ENCODE measurements at places on chromosomes 3 and 15.

DNA sequence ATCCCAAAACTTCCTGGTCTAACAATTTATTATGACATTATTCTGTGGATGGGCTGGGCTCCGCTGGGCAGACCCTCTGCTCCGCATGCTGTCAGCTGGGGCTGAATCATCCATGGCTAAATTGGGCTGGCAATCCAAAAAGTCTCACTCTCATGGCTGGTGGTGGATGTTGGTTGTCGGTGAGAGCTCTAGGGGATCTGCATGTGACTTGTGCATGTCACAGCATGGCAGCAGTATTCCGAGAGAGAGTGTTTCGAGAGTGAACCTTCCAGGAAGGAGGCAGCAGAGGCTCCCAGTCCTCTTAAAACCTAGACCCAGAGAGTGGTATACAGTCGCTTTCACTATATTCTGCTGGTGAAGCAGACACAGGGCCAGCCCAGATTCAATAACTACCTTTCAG, 9.9 kb downstream of the RARB start:
- no peak for DNase-seq

DNA sequence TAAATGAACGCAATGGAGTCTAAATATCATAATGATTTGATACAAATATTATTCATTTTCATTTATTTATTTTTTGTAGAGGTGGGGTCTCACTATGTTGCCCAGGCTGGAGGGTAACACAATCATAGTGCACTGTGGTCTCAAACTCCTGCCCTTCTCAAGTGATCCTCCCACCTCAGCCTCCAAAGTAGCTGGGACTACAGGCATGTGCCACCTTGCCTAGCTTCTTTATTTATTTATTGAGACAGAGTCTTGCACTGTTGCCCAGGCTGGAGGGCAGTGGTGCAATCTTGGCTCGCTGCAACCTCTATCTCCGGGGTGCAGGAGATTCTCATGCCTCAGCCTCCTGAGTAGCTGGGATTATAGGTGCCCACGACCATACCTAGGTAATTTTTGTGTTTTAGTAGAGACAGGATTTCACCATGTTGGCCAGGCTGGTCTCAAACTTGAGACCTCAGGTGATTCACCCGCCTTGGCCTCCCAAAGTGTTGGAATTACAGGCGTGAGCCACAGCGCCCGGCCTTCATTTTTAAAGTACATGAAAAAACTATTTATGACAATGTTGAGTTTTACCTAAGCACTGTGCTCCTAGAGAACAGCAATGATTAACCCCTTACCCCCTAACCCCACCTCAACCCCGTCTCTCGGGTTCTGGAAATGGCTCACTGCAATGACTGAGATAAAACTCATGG, 4.0 kb upstream of the AEN start:
- no peak for DNase-seq

- DNase-seq = no peak
Measured at GRCh38 chr3:73101881-73102280, 40.4 kb downstream of the EBLN2 start.

- no peak for DNase-seq
Measured at GRCh38 chr3:155031186-155031585, 48.9 kb upstream of the MME start.

DNA sequence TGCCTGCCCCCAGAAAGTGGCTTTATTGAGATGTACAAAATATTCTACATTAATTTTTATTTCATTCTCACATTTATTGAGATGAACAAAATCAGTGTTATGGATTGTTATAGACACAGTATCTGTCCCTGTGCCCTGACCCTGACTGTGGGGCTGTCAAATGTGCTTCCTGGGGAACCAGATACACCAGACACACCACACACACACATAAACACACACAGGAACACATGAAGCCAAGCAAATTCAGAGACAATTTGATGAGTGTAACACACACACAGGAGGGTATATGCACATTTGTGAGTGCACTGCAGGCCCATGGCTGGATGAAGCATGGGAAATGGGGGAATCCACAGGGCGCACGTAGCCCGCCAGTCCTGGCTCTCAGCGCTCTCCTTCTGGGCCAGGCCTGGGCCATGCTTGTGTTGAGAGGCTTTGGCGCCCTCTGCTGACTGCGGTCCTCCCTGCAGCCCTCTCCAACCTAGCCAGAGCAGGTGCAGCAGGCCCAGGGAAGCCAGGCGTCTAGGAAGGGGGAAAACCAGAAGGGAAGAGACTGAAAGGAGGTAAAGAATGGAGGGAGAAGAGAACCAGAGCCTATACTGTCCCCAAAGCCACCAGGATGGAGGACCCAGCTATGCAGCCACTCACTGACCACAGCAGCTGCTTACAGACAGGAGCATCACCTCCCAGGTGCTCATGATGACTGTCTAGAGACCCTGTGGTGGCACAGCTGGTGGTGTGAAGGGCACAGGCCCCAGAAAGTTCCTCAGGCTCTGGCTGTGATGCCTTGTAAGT, 18.0 kb upstream of the LOXL1 start:
- DNase-seq = no peak

DNA sequence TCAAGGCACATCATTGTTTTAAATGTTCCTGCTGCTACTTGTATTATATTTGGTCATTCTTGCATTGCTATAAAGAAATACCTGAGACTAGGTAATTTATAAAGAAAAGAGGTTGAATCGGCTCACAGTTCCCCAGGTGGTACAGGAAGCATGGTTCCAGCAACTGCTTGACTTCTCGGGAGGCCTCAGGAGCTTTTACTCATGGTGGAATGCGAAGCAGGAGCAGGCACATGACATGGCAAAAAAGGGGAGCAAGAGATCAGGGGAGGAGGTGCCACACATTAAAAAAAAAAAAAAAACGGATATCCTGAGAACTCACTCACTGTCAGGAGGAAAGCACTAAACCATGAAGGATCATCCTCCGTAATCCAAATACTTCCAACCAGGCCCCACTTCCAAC, 286.9 kb upstream of the PLSCR5 start:
- DNase-seq = peak; percentile 5

DNA sequence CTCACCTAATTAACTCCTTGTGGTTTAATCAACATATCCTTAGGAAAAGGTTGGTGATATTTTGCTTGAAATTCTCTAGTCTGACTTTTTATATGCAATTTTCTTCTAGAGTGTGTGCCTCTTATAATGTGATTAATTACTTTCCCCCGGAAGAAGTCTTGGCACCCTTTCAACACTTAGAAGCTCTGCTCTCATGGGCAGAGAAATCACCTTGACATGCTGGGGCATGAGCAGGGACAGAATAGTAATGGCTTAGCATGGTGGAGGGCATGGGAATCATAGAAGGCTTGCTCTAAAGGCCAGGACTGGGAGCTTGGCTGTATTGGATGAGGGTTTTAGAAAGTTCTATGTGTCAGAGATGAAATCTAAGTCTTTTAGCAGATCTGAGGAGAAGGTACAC, 293.5 kb downstream of the AGBL1 start:
- no peak for DNase-seq

- DNase-seq = no peak
Measured at GRCh38 chr3:103906808-103907207, 1459.9 kb upstream of the ALCAM start.

DNA sequence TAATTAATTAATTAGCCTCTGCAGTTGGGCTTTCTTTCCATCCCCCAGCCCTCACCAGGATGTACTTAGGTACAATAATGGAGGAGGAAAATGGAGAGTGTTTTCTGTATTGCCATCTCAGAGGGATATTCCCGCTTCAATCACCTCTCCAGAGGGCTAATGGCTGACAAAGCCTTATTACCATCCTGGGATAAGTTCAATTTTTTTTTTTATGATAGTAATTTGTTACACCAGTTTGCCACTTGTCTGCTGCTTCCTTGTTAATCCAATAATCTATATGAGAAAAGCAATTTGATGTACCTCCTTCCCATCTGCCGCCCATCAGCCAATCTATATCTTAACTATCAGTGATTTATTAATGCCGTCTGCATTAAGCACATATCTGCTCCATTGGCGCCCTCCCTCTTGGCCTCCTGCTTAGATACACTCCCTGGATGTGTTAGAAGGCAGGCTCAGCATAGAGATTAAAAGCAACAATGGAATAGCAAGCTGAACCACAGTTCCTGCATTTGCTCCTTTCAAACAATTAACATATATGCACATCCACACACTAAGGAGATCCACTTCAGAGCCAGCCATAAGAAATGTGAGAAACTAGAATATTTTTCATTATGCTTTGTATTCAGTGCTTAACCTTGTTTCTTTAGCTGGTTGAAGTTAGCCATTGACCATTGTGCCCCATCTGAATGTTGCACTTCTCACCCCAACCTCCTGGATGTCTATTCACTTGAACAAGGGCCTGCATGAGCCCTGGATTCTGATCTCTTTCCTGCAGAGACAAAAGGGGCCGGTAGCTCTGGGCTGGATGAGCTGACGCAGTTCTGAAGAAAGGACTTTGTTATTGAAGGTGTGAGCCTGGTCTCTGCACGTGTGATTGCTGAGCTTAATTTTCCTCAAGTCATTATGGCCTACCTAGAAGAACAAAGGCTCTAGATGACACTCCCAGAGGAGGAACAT, 237.3 kb upstream of the GAP43 start:
- DNase-seq = no peak

GRCh38 chr15:75921732-75922703, 18.3 kb downstream of the FBXO22 start:
- no peak for DNase-seq

GRCh38 chr3:73052857-73053256, 8.6 kb upstream of the EBLN2 start:
- DNase-seq = no peak

GRCh38 chr3:127769284-127770081, 52.8 kb downstream of the MGLL start:
- no peak for DNase-seq

- no peak for DNase-seq
Measured at GRCh38 chr3:129504471-129505100, 23.9 kb upstream of the RHO start.

DNA sequence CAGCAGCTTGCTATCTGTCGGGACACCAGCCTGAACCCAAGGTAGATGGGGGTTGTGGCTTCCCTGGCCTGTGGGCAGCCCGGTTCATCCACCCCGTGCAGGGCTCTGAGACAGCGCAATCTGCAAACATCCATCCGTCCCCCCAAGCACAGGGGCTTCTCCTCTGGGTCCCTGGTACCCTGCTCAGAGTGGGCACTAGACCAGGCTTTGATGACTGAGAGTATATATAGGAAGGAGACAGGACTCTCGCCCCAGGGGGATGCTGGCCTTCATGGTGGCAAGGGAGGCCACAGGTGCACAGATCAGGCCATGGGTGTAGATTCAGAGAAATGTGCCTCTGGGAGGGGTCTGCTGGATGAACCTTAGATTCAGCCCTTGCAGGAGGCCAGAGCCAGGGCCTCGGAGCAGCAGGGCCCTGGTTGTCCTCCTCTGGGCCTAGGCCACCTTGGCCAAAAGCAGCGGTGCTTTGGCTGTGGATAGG, 40.3 kb downstream of the CFAP100 start:
- DNase-seq = no peak

DNA sequence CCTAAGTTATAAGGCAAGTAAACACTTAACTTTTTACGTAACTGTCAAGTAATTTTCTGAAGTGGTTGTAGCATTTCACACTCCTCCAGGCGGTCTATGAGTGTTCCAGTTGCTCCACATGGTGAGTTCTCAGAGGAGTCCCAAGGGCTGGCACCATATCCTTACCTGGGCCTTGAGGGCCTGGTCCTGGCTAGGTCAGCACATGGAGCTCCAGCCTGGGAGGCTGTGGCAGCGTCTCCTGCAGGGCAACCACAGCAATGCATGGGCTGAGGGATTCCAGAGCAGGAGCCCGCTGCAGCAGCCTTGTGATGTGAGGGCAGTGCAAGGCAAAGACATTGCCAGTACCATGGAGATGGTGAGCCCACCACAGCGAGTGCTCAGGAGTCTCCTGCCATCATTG, 32.2 kb upstream of the LYZL4 start:
- DNase-seq = no peak

- DNase-seq = no peak
Measured at GRCh38 chr3:182979674-182980191, 605 bp downstream of the DCUN1D1 start.

- DNase-seq = no peak
Measured at GRCh38 chr15:67836477-67836876, 3.4 kb downstream of the RNU6-1 start.

- DNase-seq = peak; percentile 35
Measured at GRCh38 chr15:66151809-66152208, 101.7 kb downstream of the MEGF11 start.

GRCh38 chr15:48577469-48577868, 68.0 kb downstream of the FBN1 start:
- DNase-seq = no peak

DNA sequence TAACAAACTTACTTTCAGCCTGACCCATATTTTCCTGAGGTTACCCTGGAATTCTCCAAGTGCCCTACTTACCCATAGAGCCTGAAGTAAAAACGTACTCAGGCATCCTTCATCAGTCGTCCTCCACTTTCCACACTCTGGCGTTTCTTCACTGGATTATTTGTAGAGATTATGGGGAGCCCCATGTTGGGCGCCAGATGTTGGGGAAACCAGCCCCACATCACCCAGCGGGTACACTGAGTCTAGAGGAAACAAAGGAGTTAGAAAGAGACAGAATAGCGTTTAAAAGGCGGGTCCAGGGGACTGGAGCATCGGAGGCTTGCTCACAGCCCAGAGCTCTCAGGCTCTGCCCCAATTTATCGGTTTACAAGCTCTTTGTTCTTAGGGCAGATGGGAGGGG, 9.7 kb upstream of the SLC28A2 start:
- no peak for DNase-seq

GRCh38 chr15:66701422-66702034, 508 bp upstream of the SMAD6 start:
- DNase-seq = no peak

DNA sequence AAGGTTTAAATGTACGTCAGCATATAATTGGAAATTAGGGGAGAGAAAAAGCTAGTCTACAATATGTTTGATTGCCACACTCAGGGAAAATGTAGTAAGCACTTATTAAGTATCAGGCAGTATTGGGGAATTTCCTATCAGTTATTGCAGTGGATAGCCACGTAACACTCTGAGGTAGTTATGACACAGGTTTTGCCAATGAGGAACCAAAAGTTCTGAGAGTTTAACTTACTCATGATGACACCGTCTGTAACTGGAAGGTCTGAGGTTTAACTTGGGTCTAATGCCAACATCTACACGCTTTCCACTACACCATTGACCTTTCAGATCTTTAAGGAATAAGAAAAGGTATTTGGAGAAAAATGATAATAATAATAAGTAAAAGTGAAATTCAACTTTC, 89.5 kb downstream of the ZMAT3 start:
- DNase-seq = no peak

GRCh38 chr15:50726315-50726714, 39.2 kb downstream of the SPPL2A start:
- no peak for DNase-seq

- no peak for DNase-seq
Measured at GRCh38 chr3:23175341-23176083, 27.6 kb upstream of the UBE2E2 start.

DNA sequence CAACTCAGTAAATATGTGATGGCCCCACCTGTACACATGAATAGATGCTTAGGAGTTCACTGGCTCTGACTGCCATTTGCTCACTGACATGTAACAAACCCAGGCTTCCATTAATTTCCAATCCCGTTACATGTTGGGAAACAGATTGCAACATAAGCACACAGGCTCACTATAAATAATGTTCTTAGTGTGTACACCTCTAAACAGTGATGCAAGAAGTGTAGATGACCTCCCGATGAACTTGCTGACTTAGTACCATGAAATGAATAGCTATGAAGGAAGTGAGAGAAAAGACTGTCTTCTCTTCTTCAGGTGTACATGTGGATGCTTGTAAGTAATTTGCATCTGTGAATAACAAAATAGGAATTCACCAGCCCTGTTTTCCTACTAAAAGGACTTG, 21.4 kb upstream of the FSIP1 start:
- no peak for DNase-seq

- no peak for DNase-seq
Measured at GRCh38 chr15:47188758-47189507, 528.4 kb upstream of the SEMA6D start.

GRCh38 chr15:33126559-33127290, 67.8 kb downstream of the FMN1 start:
- peak; percentile 20 for DNase-seq

Measured in iPS DF 19.7 (cell line).